ENCODE measurements at places on chromosomes 12 and 14.
A peak's percentile ranks its signal among the peaks of the same experiment; 100 is the strongest.

- no peak for DNase-seq
Observed at GRCh38 chr12:12985817-12986408, 14.2 kb downstream of the HEBP1 start.

GRCh38 chr12:58656254-58657009 lies 263.9 kb downstream of the LRIG3 start:
- no peak for DNase-seq

DNA sequence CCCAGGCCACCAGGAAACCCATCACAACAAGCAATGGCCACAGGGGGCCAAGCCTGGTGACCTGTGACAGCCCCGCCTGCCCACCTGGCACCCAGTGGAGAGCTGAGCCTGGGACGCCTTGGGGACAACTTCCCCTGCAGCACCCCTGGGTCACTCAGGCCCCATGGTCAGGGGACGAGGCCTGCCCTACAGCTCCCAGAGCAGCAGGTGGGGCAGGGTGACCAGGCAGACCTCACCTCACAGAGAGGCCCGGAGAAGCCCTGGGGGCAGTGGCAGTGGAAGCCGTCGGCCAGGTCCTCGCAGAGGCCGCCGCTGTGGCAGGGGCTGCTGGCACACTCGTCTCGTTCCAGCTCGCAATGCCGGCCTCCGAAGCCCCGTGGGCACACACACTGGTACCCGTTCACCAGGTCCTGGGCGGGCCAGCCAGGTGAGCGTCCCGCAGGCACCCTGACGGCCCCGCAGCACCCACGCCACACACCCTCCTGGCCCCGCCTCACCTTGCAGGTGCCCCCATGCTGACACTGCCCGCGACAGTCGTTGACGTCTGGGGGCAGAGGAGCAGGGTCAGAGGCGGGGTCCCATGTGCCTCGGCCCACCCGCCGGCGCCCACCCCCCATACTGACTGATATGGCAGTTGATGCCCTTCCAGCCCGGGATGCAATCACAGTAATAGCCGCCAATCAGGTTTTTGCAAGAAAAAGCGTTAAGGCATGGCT lies 18.1 kb downstream of the JAG2 start:
- DNase-seq, result no peak

DNA sequence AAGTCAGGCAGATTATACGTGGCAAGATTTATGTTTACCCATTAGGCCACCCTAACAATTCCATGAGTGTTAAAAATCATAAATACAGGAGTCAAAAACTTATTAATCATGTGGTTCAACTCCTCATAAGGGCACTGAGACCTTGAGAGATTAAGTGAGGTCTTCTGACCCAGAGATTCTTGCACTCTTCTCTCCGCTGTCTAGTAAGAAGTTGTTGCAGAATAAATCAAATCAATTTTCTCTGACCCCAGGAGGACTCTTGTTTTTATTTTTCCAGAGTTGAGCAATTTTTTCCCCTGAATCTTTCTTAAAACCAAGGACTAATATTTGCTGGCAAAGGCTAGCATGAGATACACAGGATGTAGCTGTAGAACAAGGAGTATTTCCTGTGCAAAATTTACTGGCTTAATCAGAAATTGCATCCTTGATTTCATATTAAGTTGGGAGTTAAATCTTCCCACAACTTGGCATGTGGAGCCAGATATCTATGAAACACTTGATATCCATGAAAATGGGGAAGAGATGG lies 90.9 kb upstream of the PTHLH start:
- DNase-seq, result no peak

DNA sequence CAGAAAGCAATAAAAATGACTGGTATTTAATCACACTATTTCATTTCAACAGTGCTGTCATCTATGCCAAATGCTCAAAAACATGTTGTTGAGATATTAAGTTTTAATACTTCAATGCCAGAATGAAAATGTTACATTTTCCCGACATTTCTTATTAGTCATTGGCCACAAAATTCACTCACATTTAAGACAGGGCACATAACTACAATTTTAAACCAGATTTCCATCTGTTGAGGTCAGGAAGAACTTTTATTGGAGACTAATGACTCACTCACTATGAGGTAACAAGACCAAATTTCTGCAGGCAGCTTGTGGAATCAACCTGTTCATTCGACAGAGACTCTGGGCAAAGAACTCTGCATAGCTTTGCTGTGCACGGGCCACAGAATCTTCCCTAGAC lies 36.8 kb downstream of the PPTC7 start:
- peak; percentile 74 for DNase-seq

DNA sequence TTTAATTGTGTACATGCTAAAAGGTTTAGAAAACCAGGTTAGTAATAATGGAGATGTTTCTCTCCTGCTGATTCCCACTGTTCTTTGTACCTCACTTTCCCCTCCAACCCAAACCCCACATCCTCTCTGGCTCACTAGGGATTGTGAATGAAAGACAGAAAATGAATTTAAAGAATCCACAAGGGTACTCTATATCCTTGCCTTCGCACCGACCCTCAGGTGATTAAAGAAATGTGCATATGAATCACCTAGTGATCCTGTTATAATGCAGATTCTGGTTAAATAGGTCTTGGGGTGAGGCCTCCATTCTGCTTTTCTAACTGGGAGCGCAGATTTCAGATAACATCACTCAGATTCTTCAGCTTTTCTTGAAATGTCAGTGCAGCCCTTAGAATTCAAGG lies 84.3 kb upstream of the OTX2 start:
- DNase-seq, result no peak

- no peak for DNase-seq
Observed at GRCh38 chr12:100721169-100721568, 73.4 kb upstream of the ANO4 start.

DNA sequence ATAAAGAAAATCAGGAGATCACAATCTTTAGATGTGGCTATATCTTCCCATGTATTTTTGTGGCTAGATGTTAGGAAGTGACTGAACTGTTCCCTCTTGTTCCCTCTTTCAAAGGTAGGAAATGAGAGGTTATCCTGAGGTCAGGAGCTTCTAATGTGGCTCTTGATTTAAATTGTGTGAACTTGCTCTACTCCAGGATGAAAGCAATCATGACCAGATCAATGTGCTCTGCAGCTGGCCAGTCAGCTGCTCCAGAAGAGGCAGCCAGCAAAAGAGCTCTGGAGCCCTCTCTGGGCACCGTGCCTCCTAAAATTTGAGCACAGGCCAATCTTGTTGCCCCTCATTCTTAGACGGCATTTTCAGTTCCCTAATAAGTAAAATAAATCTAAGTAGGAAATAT lies 32.0 kb downstream of the CDK17 start:
- no peak for DNase-seq

DNA sequence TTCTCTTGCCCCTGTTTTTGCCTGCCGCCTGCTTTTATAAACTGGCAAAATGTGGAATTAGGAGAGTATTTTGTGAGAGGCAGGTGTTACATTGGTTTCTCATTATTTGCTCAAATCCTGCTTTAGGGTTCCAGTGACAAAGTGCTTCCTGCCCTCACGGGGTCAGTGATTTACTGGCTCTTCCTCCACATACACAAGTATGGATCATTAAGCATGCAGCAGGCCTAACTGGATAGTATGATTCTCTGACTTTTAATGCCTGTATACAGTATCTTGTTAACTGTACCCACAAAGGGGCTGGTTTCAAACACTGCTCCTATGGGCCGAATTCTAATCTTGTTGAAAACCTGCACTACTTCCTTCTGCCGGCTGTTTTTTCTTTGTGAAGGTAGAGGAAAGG lies 63.2 kb downstream of the PTCSC3 start:
- no peak for DNase-seq

- no peak for DNase-seq
Observed at GRCh38 chr14:74682169-74682952, 30.5 kb downstream of the AREL1 start.

DNA sequence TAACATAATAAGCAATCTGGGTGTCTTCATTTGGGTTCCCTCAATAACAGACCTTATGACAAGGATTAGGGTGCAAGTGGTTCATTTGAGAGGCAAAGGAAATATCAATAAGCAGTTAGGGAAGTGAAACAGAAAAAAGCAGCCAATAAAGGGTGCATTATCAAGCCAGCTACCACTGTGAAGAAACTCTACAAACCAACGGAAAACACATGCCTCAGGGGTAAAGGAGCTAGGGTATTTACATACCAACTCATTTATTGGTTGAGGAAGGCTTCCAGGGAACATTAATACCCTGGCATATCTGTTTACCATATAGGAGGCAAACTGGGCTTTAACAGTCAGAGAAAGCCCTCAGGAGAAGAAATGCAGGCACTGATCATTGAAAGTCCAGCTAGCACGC lies 22.7 kb upstream of the IFNG-AS1 start:
- no peak for DNase-seq

GRCh38 chr14:35402323-35403113 lies 2.0 kb downstream of the NFKBIA start:
- DNase-seq, result no peak

DNA sequence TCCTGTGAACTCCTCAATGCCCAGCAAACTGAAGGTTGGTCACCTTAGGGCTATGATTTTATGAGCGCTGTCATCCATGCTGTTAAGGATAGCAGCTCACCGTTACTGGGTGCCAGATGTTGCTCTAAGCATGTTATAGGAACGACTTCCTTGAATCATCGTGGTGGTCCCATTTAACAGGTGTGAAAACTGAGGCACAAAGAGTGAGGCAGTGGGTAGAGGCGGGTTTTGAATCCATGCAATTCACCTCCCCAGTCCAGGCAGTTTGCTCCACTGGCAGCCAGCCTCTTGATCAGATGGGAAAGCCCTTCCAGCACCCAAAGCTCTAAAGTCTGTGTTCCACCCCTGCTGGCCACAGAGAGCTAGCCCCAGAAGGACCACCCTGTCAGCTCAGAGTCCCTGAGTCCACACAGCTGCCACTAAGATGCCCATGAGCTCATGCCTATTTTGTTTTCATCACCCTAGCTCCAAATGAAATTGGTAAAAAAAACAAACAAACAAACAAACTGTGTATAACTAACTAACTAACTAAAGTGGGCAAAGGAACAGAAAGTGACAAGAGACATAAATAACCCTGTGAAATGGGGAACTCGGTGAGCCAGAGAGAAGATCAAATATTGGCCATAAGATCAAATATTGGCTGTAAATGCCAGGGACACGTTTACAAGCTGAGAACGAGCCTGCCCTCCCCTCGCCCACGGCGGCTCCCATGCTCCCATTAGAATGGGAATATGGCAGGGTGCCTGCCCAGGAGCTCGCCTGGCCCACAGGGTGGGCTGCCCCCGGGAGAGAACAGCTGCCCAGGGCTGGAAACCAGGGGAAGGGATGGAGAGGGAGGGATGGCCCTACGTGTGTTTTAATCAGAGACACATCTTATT lies 72.3 kb upstream of the RFLNA start:
- no peak for DNase-seq

DNA sequence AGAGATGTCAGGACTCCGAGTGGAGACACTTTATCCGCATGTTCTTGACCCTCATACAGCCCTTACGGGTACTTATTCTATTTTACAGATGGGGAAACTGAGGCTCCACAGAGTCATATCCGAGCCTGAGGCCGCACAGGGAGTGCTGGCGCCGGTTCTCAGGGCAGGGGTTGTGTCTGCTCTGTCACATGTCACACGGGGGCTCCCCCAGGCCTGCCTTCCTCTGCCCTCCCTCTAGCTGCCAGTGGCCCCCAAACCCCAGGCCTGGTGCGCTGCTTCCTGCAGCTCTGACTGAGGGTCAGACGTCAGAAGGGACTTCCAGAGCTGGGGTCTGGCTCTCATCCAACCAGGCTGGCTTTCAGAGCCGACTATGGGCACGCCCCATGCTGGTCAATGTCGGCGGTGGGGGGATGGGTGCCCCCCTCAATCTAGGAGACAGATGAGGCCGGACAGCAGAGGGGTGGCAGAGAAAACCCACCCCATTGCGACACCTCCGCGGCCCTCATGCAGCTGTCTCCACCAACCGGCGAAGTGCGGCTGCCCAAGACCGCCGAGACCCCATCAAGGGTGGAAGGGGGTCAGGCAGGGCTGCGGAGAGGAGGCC lies 811 bp upstream of the INF2 start:
- DNase-seq, result no peak

GRCh38 chr12:26557326-26557725 lies 275.7 kb downstream of the ITPR2 start:
- no peak for DNase-seq

DNA sequence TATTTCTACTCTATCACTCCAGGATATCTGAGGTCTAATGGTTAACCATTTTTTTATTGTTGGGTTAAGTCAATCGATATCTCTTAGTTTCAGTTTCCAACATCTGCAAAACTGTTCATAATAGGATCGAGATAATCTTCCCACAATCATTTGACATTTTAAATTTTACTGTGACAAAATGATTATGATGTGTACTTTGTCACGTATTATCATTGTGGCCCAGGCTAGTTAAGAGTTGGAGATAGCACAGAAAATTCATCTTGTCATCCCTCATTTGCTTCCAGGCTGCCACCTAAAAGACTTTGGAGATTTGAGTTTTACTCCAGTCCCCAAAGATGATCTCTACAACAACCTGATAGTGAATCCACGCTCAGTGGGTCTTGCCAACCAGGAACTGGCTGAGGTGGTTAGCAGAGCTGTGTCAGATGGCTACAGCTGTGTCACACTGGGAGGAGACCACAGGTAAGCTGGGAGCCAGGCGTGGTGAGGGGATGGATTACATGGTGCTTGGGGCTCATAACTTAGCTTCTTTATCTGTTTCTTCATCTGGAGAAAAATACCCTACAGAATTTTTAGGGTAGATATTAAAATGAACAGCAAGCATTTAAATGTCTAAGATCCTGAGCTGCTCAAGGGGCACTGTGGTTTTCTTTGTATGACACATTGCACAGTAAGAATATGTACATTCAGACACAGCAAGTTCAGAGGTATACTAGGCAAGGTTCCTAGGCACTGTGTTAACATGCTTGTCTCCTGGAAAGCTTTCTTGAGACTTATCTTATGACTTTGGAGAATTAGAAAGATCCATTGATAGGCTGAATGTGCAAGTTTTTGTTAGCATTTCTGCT lies 22.4 kb downstream of the ARG2 start:
- no peak for DNase-seq

DNA sequence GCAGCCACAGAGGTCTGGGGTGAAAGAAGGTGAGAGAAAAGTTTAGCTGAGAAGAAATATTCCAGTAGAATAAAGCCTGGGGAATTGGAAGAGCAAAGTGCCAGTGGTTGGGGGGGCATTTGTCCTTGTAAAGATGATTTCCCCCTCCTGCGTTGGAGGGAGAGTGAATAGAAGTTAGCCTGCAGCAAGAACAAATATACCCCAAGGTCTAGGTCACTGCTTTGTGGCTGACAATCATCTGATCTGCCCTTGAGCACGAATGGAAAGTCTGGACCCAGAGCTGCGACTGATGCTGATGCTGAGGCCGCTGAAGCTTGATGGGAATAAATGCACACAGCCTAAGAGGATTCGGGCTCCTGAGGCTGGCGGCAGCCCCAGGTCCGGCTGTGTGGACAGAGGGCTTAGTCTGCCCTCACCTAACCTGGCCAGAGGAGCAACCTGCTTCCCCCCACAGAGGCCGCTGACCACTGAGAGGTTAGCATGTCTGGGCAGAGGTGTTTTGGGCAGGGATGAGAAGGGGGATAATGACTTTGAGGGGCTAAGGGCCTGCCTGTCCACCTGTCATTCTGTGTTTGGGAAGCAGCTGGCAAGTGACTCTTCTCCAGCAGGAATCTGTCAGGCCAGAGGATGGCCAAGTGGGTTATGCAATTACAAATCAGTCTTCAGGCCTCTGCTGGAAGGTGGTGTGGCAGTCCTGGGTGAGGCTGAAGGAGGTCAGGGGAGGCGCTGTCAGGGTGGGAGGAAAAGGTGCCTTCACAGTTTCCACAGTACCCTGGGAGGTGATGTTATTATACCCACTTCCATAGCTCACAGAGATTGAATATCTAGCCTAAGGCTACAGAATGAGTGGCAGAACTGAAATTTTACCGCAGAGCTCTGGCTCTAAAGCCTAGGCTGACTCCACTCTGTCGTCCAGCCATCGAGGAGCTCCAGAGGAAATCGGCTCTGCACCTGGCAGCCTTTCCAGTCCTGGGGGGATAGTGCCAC lies 11.7 kb downstream of the TUBA1C start:
- DNase-seq, result no peak

- no peak for DNase-seq
Observed at GRCh38 chr14:102248121-102248520, 56.8 kb downstream of the MOK start.
